ENCODE measurements at places on chromosomes 6 and 20.

- no peak for DNase-seq
Measured at GRCh38 chr6:26195924-26196845, 109.0 kb downstream of the HFE start.

DNA sequence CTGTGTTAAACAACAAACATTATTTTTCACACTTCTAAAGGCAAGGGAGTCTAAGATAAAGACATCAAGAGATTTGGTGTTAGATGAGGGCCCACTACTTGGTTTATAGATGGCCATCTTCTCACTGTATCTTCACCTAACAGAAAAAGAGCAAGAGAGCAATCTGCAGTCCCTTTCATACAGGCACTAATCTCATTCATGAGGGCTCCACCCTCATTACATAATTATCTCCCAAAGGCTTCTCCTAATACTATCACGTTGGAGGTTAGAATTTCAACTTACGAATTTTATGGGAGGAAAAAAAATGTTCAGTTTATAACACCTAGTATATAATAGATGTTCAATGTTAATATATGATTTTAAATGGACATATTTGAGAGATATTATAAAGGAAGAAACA lies 45.6 kb downstream of the HDAC2 start:
- DNase-seq = no peak

DNA sequence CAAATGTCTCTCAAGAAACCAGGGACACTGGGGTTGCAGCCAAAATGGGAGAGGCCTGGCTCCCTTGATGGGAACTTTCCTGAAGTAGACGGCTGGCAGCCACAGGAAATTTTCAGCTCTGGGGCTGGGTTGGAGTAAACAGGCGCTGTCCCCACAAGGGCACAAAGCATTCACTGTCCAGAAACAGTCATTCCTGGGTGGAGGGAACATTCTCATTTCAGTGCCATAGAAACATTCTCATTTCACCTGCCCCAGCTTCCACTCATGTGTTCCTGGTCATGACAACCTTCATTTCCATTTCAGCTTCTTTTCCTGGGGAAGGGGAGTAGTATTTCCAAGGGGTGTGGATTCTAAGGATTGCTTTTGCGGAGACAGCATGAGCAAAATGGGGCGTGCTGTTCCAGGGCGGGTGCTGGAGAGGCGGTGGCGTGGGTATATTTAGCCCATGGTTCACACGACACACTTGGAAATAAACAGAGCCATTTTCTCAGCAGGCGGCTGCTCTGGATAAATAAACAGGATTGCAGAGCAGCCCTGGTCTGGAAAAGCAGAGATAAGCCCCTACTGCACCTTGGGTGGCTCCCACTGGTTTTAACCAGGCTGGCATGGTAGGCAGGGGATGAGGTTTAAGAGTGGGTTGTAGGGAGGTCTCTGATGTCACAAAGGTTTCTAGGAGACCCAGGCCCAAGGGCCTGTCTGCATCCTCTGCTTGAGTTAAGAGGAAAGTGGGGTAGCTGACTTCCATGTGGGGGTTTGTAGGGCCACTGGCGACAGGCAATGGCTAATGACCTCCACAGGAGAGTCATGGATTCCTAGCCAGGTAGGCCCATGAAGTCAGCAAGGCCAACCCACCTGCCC lies 32.9 kb downstream of the COX4I2 start:
- DNase-seq = no peak

GRCh38 chr6:112881828-112882780 lies 535.0 kb downstream of the RFPL4B start:
- no peak for DNase-seq

DNA sequence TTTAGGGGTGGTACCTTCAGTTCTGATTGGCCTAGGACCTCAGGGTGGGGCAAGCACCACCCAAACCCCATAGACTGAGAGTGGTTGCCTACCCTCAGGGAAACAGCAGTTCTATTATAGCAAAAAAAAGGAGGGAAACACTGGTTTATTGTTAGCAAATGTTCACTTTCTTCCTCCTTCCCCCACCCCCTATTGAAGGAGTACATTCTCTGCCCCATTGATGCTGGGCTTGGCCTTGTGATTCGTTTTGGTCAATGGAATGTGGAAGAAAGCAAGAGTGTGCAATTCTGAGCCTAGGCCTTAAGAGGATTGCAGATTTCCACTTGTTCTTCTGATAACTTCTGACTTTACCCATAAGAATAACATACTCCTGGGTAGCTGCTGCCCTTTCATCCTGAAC lies 255.8 kb downstream of the NFATC2 start:
- no peak for DNase-seq

- DNase-seq = no peak
Measured at GRCh38 chr6:42819803-42820511, 38.1 kb downstream of the BICRAL start.

DNA sequence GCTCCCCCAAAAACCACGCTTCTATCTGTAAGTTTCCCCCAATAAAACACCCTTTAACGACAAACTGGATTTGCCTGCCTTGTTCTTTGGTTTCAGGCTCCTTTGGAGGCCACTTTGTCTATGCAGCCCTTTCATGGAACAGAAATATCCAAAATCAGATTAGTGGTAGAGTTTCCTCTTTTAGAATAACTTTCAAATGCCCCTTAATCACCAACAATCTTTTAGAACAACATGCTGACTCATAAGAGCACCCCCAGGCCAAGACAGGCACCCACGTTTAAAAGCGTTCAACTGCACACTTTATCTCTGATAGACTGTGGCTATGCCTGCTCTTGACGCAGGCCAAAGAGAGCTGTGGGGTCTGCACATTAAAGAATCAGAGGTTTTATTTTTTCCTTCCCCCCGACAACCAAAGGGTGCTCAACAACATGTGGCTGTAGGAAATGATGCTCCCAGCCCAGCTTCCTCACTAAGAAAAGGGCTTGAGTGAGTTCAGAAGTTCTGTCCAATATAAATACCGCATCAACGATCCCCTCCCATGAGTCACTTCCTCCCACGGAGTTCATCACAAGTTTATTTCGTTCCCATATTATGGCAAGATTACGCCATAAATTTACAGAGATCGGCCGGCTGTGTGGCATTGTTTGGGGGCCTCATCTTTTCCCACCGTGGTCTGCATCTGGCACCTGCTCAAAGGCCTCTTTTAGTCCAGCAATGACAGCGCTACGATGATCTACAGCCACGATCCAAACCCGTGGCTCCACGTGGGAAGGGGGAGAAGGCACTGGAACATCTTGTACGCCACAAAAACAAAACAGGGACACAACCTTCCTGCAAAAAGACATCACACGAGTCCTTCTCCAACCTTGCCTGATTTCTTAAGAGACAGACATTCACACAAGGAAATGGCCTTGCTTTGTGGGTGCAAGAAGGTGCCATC lies 88.8 kb upstream of the NFATC2 start:
- no peak for DNase-seq

DNA sequence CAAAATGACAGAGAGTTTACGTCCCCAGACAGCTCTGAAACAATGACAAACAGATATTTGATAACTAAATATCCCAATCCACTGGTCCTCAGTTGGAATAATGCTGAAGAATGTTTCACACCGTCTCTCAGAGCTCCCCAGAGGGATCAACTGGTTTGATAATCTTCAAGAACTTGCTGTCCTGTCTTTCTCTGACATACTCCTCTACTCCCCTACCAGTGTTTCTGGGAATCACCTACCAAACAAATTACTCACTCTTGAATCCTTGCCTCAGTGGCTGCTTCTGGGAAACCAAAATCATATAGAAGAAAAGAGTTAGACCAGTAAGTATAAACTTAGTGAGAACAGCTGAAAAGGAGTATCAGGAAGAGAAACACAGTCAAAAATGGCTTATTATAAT lies 469.7 kb upstream of the JAG1 start:
- no peak for DNase-seq

GRCh38 chr6:35054106-35054742 lies 86.9 kb downstream of the TCP11 start:
- DNase-seq = no peak

DNA sequence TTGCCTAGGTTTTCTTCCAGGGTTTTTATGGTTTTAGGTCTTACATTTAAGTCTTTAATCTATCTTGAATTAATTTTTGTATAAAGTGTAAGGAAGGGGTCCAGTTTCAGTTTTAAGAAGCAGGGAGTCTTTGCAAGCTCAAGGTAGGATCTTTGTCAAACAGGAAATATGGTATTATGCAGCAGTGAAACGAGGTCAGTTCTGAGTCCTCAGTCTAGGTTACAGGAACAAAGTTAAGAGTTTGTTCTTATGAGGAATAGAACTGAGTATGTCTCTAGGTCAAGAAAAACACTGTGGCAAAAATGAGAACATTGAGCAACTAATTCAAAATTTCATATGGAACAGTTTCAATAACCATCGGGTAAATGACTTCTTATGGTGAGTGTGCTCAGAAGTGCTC lies 63.6 kb downstream of the GCLC start:
- no peak for DNase-seq

DNA sequence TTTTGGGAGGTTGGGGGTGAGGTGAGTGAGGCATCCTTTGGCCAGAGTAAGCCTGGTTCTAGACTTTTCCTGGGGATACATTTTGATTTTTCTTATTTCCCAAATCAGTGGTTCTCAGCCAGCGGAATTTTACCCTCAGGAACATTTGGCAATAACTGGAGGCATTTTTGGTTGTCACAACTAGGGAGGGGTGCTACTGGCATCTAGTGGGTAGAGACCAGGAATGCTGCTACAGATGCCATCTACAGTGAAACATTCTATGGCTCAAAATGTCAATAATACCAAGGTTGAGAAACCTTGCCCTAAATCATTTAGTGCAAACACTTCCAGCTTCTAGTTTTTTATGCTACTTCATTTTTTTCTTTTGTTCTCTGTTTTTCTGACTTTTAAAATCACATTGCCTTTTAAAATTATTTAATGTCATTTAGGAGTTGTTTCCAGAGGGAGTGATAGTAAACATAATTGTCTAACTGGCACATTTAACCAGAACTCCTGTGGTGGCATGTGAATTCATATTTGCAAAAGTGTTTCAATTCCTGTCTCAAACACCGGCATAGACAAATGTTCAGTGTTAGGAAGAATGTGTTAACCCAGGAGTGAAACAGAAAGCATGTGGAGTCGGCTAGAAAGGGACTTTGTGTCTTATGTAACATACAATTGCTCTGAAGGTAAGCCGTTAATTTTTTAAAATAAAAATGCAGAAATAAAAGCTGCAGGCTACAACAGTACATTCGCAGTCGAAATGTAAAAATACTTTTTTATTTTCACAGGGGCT lies 59.0 kb downstream of the QRSL1 start:
- DNase-seq = no peak

DNA sequence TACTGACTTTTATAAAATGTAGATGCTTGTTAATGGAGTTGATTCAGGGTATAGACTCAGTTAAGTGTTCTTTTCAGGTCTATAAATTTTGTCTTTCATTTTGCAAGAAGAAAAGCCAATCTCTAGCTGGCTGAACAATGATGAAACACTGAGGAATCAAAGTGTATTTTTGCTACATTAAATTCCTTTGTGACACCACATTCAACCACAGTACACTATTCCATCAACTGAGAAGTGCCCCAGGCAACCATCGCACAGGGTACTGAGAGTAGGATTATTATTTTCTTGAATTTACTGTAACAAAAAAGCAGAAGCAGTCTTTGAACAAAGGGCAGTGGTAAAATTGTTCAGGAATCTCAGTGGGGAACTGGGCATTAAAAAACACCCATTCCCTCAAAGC lies 83.6 kb downstream of the PREP start:
- no peak for DNase-seq

DNA sequence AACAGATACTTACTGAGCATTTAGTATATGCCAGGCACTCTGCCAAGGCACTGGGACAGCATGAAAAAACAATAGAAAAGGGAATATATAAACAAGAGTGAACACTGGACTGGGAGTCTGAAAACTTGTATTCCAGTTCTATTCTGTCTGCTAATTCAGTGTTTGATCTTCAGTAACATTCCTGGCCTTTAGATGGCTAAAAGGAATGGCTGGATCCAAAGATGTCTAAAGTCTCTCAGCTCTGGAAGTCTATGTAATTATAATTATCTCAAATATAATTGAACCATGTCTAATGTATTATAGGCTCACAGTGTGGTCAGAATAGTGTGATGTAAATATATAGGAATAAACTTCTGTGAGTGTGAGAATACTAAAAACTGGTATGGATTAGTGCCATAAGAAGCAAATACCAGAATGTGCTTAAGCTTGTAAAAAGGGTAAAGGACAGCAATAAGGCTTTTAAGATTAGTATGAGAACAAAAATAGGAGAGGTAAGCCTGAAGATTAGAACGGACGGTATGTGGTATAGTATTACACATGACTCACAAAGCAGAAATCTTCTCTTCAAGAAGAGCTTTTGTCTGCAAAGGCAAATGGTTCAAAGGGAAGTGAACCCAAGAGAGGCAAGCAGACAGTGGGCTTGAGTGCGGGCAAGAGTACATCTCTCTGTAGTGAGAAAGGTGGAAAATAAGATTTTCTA lies 68.5 kb downstream of the TMEM200A start:
- no peak for DNase-seq

GRCh38 chr6:153096031-153096430 lies 35.1 kb downstream of the RGS17 start:
- no peak for DNase-seq

GRCh38 chr6:17258749-17259148 lies 22.4 kb upstream of the RBM24 start:
- DNase-seq = no peak

GRCh38 chr6:98136333-98136732 lies 698.0 kb upstream of the POU3F2 start:
- DNase-seq = no peak

DNA sequence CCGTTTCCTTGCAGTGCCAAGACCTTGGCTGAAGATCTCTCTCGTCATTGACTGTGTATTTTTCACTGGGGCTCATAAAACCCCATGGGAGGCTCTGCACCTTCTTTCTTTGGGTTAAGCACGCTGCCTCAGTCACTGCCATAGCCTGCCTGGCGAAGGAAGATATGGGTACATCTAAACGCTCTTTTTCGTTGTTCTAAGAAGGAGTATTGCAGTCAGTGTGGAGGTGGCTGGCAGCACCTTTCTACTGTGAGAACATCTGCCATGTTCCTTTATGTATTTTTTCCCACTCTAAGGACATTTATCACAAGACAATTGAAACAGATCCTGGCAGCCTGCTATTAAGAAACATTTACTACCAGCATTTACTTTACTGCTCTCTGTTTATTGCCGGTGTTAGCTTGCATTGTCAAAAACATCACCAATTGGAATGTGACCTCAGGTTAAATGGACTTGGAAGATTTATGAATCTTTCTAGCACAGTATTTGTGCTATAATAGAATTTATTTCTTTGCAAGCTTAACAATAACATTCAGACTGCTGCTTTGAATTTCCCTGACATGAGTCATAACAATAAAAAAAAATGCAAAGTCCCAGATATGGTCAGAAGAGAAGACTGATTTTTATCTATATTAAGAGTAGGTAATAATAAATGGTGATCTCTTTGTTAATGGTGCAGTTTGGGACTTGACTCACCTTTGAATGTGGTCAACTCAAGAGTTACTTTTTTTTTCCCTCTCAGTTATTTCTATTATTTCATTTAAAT lies 62.2 kb upstream of the CLDN20 start:
- no peak for DNase-seq

DNA sequence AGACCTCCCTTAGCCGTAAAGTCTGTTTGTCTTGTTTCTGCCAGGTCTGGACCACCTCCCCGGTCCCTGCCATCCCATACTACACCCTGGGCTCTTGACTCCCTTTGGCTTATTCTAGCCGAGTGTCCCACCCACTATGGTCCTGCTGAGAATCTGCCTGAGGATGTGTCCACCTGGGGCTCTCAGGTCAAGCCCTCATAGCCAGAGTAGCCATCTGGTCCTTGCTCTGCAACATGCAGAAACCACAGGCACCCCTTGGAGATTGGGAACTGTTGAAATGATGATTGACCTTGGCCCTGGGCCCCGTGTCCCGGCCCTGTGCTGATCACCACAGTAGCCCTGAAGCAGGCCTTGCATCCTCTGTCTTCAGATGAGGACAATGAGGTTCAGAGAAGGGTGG lies 44.0 kb downstream of the VSTM2L start:
- DNase-seq = no peak

Data from activated CD4-positive, alpha-beta T cell treated with anti-CD3 and anti-CD28 coated beads for 24 hours (primary cell).